ENCODE measurements at places on chromosomes 2 and 18. TPM values are rescaled to one million over a fixed set of nuclear protein-coding genes. Genes with fewer than 3 reads are reported as not detected.

DNA sequence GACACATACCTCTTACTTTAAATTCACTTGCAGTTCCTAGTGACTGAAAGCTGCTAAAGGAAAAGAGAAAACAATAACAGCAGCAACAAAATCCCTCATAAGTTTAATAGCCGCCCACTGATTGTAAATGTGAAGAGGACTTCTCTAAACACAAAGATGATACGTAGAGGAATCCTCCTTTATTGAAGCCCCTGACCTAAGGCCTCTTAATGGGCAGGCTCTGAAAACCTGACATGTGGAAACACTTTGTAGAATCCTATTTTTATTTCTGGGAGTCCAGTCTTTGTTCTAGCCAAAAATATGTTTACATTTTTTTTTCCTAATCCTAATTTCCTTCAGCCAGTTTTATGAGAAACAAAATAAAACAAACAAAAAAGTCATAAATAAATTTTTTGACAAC, 1277.7 kb upstream of the CELF4 start:
- DNase-seq: no peak

DNA sequence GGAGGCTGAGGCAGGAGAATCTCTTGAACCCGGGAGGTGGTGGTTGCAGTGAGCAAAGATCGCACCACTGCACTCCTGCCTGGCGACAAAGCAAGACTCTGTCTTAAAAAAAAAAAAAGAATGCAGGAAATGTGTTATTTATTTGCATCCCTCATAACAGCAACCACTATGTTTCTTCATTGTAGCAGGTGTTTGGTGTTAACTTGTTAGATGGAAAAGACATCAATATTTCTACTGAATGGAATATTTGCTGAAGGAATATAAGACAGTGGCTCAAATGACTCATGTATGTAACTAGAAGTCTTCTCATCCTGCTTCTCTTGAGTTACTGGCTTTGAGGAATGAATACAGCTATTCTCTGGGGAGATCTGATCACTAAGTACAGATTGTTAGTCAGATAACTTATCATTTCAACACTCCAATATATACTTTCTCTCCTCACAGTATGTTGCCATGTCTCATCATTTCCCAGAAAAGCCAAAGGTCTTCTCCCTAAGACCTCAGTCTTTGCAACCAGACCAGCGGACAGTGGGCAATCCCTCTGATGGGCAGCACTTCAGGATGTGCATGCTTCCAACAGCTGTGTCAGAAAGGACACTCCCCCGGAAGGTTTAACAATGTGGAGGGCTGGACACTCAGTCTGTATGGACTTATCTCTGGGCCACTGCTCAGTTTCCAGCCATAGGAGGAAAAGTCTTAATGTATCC, 104.4 kb upstream of the STK17B start:
- no peak for DNase-seq

DNA sequence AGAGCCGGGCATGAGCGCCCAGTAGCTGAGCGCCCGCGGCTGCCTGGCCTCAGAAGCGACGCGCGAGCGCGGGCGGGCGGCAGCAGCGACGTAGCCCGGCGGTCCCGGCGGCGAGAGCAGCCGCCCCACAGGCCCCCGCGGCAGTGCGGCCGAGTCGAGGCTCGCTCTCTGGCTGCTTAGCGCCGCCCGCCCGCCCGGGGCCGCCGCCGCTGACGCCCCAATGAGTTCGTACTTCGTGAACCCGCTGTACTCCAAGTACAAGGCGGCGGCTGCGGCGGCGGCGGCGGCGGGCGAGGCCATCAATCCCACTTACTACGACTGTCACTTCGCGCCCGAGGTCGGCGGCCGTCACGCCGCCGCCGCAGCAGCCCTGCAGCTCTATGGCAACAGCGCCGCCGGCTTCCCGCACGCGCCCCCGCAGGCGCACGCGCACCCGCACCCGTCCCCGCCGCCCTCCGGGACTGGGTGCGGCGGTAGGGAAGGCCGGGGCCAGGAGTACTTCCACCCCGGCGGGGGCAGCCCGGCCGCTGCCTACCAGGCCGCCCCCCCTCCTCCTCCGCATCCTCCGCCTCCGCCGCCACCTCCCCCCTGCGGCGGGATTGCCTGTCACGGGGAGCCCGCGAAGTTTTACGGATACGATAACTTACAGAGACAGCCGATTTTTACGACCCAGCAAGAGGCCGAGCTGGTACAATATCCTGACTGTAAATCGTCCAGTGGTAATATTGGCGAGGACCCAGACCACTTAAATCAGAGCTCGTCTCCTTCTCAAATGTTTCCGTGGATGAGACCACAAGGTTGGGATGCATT, 847 bp downstream of the HOXD8 start:
- peak; percentile 56 for DNase-seq

The DSG4 gene
- total RNA-seq: not detected

DNA sequence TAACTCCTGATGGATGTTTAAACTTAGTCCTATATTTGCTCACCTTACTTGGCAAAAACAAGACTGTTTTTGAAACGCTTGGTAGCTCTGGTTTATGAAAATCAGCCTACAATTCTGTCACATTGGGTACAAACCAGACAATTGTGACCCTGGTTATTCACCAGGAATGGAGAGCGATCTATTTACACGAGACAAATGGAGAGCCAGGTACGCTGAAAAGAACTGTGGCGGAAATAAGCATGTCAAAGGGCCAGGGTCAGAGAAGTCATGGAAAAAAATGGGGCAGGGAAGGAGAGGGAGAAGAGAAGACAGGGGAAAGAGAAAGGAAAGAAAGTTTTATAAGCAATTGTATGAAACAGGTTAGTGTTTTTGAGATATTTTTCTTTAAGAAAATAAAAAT, 119.5 kb upstream of the ZFP36L2 start:
- no peak for DNase-seq

- DNase-seq: peak; percentile 63
Measured at GRCh38 chr18:58682429-58683069, 11.3 kb downstream of the MALT1 start.

The RHOB gene
- 566 TPM for total RNA-seq

DNA sequence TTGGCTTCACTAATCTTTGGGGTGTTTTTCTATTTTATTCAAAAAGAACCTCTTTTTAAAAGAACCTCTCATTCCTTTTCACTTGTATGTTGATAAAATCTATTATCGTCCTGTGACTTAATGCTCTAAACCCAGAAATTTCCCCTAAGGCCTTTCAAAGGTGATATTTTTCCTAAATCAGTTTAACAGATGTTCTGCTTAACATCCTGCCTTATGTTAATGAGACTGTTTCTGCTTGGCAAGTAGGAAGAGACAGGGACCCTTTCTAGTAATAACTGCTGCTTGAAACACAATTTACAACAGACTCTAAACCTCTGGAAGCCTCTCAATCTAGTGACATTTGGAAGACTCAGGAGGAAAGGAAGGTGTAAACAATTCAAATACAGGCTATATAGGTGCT, 128.8 kb downstream of the KCNJ3 start:
- DNase-seq: no peak

The CABLES1 gene
- total RNA-seq: 6.4 TPM

DNA sequence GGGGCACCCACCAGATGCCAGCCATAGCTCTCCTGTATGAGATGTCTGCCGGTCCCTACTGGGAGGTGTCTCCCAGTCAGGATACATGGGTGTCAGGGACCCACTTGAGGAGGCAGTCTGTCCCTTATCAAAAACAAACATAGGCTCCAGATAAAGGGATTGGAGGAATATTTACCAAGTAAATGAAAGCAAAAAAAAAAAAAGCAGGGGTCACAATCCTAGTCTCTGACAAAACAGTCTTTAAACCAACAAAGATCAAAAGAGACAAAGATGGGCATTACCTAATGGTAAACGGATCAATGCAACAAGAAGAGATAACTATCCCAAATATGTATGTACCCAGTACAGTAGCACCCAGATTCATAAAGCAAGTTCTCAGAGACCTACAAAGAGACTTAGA, 640.0 kb upstream of the LRRTM4 start:
- no peak for DNase-seq

The COLEC12 gene
- total RNA-seq: 3.8 TPM

- no peak for DNase-seq
Measured at GRCh38 chr2:174608866-174609214, 11.2 kb upstream of the WIPF1 start.

DNA sequence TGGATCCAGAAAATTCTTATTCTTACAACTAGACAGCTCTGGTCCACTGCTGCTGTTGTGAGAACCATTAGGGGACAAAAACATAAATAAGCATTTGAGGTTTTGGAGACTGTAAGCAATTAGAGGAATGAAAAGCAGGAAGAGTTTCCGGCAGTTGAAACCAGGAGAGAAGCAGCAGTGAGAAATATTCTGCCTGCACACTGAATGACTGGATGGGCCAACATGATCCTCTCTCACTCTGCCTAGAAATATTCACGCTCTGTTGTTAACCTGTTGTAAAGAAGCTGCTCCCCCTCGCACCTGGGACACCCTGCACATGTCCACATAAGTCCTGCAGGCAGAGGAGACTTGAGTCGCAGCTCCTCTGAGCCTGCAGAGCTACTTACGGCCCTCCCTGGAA, 60.4 kb upstream of the RNF152 start:
- no peak for DNase-seq

GRCh38 chr2:197311421-197312033, 947 bp upstream of the ANKRD44 start:
- DNase-seq: no peak

DNA sequence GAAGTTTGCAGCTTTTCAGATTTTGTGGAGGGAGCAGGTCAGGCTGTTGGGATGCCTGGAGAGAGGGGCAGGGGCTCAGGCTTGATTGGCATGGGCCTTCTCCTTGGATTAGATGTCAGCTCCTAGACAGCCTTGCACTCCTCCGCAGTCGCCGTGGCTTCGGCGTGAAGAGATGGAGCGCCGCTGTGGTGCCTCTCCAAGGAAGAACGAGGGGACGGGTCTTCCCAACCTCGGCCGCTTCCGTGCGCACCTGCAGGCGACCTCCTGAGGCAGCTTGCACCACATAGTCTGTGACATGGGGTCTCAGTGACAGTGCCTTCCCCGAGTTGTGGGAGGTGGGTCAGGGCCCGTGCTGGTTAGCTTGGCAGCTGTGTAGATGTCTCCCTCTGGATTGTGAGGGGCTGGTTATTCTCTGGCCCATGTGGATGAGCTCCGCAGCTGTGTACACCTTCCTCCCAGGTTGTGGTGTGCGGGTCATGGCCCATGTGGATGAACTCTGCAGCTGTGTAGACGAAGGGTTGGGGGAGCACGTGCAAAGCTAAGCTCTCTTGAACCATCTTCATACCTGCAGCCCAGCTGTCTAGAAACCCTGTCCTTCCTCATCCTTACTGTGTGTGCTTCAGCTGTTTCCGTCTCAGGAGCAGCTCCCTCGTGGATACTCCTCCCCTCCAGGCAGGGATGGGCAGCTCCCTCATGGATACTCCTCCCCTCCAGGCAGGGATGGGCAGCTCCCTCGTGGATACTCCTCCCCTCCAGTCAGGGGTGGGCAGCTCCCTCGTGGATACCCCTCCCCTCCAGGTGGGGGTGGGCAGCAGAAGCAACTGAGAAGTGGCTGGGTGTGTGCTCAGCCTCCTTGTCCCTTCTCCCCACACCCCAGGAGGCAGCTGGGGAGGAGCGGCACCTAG, 170.3 kb downstream of the LDLRAD4 start:
- DNase-seq: no peak

DNA sequence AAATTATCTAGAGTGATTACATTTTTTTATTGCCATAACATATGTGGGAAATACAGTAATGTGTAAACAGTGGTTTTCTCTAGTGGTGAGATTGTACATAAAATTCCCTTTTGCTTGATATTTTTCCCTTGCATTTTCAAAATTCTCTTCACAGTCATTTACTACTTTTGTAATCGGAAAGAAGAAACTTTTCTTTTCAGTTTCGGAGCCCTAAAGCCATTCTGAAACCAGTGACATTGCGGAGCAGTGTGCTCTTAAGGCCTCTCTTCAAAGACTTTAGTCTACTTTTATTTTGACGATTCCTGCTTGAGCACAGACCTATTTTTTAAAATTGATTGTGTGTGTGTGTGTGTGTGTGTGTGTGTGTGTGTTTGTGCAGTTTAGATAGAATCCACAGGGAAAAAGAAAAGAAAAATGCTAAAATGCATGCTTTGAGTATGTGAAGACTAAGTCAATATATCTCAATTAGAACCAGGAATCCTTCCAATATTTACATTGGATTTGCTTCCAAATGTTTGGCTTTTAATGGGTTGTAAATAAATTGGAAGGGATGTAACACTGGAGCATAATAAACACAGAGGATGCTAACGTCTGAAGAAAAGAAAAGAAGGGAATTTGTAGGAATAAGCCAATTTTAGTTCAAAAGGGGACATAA, 357.4 kb downstream of the RND3 start:
- DNase-seq: no peak

GRCh38 chr2:61326423-61326822, 144.5 kb downstream of the USP34 start:
- no peak for DNase-seq

GRCh38 chr2:8976442-8977259, 26.8 kb downstream of the MBOAT2 start:
- no peak for DNase-seq

The FKBP1B gene
- 27.3 TPM for total RNA-seq

The GALNT13 gene
- total RNA-seq: 0.41 TPM

The IL37 gene
- not detected for total RNA-seq

The ELOA2 gene
- not detected for total RNA-seq

The TUBA4A gene
- 44.9 TPM for total RNA-seq

- no peak for DNase-seq
Measured at GRCh38 chr2:165693838-165694237, 100.2 kb downstream of the GALNT3 start.

DNA sequence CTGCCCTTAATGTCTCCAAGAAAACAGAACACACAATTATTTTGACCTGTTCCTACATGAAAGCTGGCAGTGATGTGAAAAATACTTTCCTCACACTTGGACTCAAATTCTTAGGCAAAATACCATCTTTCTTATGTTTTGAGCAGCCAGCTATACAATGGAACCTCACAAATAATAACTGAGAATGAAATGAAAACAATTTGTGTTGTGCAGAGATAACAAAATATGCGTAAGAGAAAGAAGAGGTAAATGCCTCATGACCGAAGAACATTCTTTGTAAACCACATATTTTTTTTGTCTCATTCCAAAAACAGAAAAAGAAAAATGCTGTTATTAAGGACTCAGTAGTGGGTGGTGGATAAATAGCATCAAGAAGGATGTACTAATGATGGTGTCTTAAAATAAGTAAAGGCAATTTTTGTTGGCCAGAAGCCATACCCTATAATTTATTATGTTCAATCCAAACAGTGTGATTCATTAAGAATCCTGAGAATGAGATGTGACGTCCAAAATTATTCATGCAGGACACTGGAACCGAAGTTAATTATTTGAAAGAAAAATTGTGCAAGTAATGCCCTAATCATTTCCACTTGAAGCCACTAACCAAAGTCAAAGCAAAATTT, 193.0 kb upstream of the NETO1 start:
- DNase-seq: no peak

The RBFA gene
- total RNA-seq: 35.1 TPM

DNA sequence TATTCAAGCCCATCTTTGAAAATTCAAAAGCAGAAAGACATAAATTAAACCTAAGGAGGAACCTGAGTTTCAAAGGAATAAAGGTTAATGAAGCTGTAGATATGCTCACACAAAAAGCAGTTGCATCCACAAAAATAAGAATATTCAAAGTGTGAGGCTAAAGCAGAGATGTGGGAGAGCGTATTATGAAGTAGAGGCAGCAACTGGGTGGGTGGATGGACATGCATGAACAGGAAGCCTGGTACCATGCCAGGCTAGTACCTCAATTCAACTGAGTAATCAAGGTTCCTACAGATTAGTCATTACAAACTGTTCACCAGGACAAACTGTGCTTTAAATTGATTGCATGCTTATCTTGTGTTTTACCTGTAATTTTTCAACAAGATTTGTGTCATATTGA, 330.0 kb upstream of the PKDCC start:
- DNase-seq: no peak

- no peak for DNase-seq
Measured at GRCh38 chr2:231425811-231426703, 30.5 kb downstream of the B3GNT7 start.
